ENCODE measurements at places on chromosomes 5 and 9. TPM values are rescaled to one million over a fixed set of nuclear protein-coding genes. Genes with fewer than 3 reads are reported as not detected.

HTR1A gene
- not detected for polyA plus RNA-seq

GNA14 gene
- polyA plus RNA-seq, result 4.1 TPM

PCDHGA8 gene
- polyA plus RNA-seq, result 0.06 TPM

SLC24A2 gene
- polyA plus RNA-seq, result not detected

FUT7 gene
- 0.45 TPM for polyA plus RNA-seq

MGAT4B gene
- 91.7 TPM for polyA plus RNA-seq
